ENCODE measurements at places on chromosomes 2 and 18.

DNA sequence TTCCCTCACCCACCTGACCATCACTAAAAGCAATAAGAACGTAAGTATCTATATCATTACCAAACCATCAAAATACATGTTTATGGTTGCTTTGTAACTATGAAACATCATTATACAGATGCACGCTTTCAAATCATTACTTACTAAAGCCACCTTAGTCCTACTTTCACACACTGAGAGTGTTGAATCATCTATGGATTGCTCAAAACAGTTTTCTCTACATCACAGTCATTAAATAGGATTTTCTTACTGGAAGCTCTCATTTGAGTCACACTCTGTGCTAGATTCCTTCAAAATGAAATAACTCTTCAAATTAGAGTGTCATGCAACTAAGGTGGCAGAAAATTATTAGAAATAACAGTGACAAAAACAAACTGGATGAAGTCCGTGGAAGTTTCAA lies 878.4 kb downstream of the CPS1 start:
- DNase-seq = no peak

- DNase-seq = no peak
Observed at GRCh38 chr2:174874085-174874484, 109.8 kb upstream of the CHRNA1 start.

DNA sequence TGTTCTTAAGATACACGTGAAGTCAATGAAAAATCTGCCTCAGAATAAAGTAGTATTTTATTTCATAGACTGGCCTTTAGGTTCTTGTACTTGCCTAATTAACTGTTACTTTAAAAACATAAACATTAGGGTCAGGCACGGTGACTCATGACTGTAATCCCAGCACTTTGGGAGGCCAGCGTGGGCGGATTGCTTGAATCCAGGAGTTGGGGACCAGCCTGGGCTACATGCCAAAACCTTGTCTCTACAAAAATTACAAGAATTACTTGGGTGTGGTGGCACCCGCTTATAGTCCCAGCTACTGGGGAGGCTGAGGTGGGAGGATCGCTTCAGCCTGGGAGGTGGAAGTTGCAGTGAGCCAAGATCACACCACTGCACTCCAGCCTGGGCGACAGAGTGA lies 16.0 kb upstream of the SNORC start:
- DNase-seq = peak; percentile 37

DNA sequence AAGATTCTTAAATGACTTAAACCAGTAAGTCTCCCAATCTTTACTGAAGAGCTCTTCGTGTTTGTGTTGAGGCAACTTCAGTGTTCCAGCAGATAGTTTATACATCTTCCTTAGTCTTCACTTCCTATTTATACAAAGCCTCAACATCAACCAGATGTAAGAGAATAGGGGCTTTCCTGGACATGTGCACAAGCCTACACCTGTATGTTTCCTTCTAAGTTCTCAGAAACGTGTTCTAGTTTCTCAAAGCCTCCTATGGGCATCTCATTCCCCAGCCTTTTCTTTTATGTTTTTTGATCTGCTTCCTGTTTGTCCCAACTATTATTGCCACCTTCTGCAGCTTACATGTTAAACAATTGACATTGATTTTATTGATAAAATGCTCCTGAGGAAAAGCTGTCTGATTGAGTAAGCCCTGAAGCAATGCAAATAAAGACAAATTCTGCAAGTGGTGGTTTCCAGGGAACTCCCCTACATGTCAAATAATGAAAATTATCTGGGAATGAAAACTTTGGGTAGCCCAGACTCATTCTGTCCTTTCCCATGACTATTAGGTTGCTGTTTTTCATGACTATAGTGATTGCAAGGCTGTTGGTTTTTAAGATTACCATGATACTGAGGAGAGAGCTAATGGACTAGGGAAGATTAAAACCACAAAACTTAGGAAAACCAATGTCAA lies 663.3 kb upstream of the ACVR2A start:
- DNase-seq = no peak

DNA sequence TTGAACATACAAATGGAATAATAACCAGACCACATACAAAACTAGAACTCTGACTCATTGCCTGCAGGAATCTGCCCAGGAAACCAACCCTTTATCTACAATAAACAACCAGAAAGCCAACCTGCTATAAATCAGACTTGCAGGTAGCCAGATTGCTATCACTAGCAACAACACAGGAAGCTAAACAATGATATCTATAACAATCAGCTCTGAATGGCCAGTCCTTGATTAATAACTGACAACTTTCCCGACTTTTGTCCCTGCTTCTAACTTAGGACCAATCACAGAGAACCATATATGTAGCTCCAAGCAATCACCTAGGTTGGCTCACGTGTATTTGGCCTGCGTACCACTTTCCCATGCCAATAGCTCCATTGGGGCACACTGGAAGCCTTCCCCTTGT lies 470.8 kb downstream of the RIT2 start:
- peak; percentile 30 for DNase-seq
